Epithelial cell of prostate (primary cell): ENCODE measurements at places on chromosomes 7 and 10.

GRCh38 chr7:11341285-11341944 lies 367.7 kb downstream of the PHF14 start:
- DNase-seq = no peak

DNA sequence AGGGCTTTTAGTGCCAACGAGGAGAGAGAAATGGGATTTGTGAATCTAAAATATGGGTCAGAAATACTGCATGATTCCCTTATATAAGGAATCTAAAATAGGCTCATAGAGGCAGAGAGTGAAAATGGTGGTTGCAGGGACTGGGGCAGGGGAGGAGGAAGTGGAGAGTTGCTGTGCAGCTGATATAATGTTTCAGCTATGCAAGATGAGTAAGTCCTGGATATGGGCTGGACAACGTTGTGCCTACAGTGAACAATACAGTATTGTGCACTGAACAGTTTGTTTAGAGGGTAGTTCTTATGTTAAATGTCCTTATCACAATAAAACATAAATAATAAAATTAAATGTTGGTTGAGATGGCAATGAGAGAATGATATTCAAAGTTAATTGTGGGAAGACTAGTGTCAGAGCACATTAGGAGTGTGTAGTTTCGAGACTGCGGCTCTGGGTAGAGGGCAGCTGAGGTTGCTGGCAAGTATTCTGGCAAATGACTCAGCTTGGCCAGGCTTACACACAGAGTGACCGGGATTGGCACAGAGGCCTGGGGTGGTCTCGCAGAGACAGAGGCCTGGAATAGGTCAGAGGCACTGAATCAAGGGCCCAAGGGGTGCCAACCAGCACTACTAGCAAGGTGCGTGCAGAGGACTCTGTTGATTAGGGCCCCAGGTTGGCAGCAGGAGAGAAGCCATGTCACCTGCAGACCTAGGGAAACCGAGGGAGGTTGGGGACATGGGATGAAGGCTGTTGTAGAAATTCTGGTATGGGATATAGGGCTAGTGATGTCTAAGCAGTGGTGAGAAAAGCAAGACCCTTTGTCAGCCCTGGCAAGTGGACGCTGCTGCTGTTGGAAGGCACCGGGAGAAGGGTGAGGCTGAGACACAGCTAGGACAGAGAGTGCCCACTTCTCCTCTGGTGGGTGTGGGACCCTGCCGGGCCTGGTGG lies 2.8 kb upstream of the DEPP1 start:
- peak; percentile 82 for DNase-seq

- no peak for DNase-seq
These were observed 167.6 kb downstream of the ZNF365 start for GRCh38 chr10:62541811-62542210.

GRCh38 chr10:62850646-62851045 lies 34.5 kb upstream of the EGR2 start:
- DNase-seq = no peak

DNA sequence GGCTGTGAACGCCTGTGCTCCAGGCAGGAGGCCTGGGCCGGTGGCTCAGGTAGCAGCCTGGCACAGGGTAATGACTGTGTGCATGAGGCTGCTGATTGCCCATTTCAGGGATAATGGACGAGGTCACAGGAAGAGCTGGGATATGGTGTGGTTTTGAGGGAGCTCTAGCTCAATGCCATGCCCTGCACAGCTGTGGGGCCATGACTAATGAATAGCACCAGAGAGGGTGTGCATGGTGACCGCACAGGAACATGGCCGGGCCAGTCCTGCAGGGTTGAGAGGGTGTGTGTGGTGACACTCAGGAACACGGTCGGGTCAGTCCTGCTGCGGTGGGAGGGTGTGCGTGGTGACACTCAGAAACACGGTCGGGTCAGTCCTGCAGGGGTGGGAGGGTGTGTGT lies 21.8 kb downstream of the NKX6-2 start:
- DNase-seq = no peak

DNA sequence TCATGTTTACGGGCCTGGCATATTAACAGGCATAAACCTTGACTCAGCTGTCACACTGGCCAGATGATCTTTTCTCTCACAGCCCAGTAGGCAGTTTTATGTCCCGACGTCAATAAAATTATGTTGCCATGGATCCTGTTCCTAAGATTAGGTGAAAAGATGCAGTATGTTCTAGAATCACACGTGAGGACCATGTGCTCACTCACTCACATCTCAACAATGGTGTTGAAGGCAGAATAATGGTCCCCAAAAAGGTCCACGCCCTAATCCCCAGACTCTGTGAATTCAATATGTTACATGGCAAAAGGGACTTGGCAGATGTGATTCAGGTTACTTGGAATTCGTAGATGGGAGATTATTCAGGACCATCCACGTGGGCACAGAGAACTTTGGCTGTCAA lies 3.5 kb downstream of the DOCK1 start:
- no peak for DNase-seq

- DNase-seq = no peak
These were observed 181.7 kb upstream of the KAT6B start for GRCh38 chr10:74644738-74645137.

DNA sequence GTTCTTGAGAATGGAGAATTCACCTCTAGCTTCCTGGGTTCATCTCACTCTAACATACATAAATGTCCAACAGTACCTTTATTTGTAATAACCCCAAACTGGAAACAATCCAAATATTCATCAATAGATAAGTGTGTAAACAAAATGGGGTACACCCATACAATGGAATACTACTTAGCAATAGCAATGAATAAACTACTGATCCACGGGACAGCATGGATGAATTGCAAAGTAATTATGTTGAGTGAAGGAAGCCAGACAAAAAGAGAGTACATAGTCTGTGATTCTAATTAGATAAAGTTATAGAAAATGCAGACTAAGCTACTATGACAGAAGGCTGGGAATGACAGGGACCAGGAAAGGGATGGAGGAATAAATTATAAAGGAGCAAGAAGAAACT lies 391.3 kb downstream of the CCSER2 start:
- no peak for DNase-seq

DNA sequence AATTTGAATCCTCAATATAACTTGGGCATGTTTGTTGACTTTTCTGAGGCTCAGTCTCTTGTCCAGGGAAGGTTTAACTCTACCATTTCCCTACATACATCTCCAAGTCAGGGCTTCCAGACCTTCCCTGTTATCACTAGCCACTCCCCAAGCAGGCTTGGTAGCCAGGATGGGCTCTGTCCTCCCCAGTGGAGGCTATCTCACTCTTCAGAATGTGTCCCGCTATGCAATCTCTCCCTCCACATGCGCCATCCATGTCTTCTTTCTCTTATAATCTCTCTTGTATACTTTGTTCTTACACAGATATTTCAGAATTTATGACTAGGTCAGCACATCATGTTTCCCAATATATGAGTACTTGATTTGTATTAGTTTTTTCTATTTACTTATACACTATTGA lies 310.4 kb downstream of the HGF start:
- no peak for DNase-seq

DNA sequence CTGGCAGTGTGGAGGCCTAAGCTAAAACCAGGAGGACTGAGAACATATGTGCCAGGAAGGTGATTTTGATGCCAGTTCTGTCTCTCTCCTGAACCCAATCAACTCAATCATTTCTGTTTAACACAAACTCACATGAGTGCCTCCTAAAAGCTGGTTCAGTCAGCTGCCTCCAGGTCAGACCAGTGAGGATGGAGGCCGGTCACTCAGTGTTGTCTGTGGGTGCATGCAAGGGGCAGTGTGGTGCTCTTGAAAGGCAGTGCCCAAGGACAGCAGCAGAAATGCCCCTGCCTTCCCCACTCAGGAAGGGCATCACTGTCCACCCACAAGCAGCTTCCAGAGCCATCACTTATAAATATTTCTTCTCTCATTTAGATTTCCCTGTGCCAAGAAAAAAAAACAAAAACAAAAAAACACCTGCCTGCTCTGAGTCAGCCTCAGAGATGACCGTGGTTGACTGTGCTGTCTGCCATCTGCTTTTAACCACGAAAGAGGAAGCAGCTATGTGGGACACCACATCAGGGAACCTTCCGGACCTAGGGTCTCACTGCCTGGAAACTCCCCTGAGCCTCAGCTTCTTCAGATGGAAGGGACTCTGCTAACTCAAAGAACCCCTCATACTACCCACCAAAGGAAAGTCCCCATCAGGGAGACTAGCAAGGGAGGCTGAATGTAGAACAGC lies 39.1 kb downstream of the VOPP1 start:
- DNase-seq = peak; percentile 57

- DNase-seq = no peak
These were observed 6.2 kb downstream of the ABCB8 start for GRCh38 chr7:151034312-151035025.
